ENCODE measurements at places on chromosomes 13 and 19. TPM values are rescaled to one million over a fixed set of nuclear protein-coding genes. Genes with fewer than 3 reads are reported as not detected.

Gene KLK11
- not detected for total RNA-seq

Gene LPAR2
- total RNA-seq: 0.65 TPM

Gene HCN2
- total RNA-seq: 1.6 TPM

Gene PPM1N
- 1.2 TPM for total RNA-seq

Gene CCDC122
- 8.3 TPM for total RNA-seq

Gene TRIP10
- 50.2 TPM for total RNA-seq

Gene IZUMO2
- not detected for total RNA-seq

Gene ATP13A1
- 51.2 TPM for total RNA-seq

Gene RGL3
- total RNA-seq: under 0.01 TPM

Gene ZNF729
- not detected for total RNA-seq

Gene PHLDB3
- total RNA-seq: 8.0 TPM

Gene ZNF738
- total RNA-seq: 3.1 TPM

Gene LHB
- total RNA-seq: 1.2 TPM

Gene POLR2I
- 69.3 TPM for total RNA-seq

Gene ETHE1
- total RNA-seq: 89.1 TPM

Data from epithelial cell of alveolus of lung (primary cell).